Stimulated activated CD8-positive, alpha-beta memory T cell treated with anti-CD3 and anti-CD28 coated beads, Interleukin-2, amount 100 ng/mL, for 1 hour (primary cell): ENCODE measurements at places on chromosomes 5 and 9.

DNA sequence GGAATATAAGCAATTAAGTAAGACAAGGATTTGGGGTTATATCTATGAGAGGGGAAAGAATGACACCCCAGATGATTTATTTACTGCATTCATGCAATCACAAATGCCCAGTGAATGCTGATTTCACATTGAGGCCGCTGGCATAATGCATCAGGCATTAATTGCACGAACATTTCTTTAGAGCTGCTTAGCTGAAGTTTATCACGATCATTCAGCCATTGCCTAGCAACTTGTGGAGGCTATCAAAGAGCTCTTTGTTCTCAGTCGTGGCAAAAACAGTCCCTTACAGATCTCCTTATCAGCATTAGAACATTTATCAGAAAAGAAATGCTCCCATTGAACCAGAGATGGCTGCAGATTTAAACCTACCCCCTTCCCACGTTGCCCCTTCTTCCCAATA is 88.7 kb upstream of the PRRC1 start:
- DNase-seq = no peak

GRCh38 chr9:121672986-121673385 is 21.6 kb downstream of the DAB2IP start:
- no peak for DNase-seq

DNA sequence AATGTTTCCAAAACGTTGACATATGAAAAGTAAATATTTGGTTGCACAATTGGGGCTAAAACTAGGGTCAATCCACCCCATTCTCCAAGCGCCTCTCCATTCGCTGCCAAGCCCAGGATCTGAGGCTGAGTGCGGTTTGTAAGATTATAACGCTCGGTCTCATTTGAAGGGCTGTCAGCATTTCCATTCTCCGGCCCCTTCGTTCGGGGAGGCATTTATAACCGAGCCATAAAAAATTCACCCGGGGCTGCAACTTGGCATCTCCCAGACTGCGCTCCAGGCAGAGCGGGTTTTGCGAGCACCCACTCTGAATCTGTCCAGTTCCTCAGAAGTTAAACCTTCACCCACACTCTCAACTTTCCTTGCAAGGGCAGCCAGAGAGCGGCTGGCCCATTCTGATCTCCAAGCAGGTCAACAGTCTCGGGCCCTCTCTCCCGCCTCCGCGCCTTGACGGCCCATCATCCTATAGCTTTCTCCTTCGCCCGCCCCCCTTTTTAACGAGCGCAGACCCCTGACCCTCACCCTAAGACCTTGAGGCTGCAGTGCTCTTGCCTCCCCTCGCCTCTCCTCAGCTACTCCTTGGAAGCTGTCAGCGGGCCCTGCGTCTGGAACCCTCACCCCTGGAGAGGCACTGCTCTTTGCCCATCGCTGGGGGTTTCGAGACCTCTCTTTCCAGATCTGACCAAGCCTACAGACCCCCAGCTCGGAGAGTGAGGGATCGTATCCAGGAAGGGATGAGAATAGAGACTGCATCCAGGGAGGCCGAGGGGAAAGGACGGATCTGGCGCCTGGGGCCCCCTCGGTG is 1.1 kb downstream of the SLIT3 start:
- DNase-seq = no peak

- DNase-seq = no peak
Measured at GRCh38 chr9:8229226-8229625, 429.6 kb upstream of the DMAC1 start.

DNA sequence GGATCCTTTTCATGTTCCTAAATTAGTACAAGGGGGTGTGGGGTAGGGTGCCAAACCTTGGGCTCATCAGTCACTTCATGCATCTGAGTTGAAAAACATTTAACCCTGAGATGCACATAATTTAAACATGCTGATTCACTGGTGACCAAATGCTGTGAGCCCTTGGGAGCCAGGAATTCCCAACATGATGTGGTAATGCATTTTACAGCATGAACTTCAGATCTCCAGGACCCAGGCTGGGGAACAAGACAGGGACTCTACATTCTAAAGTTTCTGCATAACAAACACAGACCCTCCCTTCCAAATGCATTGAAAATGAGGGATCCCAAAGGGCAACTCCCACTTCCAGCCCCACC is 322.2 kb downstream of the NDUFS4 start:
- DNase-seq = no peak

DNA sequence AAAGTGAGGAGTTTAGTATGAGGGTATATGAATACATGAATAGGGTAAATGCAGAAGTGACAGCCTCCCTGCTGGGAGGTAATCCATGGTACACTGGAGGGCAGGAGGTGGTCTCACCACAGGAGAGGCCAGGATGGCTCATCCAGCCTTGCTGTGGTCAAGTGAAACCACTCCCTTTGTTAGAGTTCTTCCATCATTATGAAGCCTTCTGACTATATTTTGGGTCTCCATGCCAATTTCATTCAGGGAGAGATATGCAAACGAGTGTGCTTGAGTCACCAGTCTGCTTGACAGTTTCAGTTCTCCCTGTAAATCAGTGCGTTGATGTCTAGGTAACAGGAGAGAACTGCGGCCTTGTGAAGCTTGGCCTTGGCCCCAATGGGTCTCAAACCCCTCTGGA is 16.4 kb downstream of the PPP3R2 start:
- no peak for DNase-seq

- DNase-seq = no peak
Measured at GRCh38 chr5:515273-515836, 8.9 kb downstream of the SLC9A3 start.

- no peak for DNase-seq
Measured at GRCh38 chr5:107466233-107466769, 204.4 kb downstream of the EFNA5 start.

- DNase-seq = no peak
Measured at GRCh38 chr5:37533851-37534250, 154.7 kb downstream of the WDR70 start.

DNA sequence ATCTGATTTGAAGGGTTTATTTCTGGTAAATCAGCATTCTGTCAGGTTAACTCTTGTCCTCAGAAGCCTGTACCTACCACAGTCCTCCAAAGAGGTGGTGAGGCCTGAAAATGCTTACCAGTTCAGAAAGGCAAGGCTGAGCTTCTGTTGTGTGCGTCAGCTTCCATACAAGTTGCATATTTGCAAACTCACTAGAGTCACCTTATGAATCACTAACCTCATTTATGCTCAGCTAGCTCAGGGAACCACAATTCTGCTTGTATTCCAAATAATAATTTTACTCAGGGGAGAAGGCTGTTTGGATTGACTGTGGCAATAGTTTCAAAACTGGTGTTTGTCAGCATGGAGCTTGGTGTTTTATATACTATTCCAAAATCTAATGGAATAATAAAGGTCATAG is 355.1 kb upstream of the RFX3 start:
- no peak for DNase-seq

DNA sequence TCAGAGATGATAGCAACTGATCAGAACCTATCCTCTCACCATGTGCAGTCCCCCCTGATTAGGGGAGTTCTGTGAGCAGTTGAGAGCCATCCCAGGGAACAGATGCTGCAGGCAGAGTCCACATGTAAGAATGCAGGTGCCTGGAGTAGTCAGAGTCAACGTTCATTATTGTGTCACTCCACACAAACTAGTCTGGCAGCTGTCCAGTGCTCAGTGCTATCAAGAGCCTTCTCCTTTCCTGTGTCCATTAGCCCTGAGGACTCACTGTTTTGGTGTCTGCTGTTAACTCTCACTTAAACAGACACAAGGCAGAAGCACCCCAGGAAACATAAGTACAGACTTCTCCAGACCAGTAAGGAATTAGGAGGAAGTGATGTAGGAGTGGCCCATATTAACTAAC is 2.5 kb downstream of the SH3TC2 start:
- no peak for DNase-seq

DNA sequence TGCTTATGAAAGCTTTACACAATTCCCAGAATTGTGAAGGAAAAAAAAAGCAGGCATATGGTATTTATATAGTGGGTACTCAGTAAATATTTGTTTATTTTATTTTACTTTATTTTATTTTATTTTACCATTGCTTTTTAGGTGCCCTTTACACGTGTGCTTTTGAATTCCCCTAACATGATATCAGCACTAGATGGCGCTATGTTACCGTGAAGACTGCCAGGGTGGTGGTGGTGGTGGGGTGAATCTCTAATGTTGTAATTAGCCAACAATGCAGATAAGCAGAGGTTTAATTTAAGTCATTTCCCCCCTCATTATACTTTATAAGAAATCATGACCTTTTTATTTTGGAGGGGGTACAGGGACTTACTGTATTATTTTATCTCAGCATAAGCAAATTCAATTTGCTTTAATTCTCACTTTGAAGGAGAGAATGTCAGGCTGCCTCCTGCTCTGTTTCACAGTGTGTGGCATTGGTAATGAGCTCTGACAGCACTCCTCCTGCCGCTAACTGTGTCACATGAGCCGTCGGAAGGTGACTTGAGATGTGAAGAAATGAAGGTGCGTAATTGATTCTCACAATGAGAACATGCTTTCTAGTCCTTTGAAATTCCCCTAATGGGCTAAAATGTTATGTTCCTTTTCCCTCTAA is 165.6 kb downstream of the YTHDC2 start:
- no peak for DNase-seq

- DNase-seq = no peak
Measured at GRCh38 chr9:124444166-124444565, 6.1 kb upstream of the ADGRD2 start.

GRCh38 chr5:33934176-33934575 is 2.0 kb upstream of the RXFP3 start:
- DNase-seq = no peak

DNA sequence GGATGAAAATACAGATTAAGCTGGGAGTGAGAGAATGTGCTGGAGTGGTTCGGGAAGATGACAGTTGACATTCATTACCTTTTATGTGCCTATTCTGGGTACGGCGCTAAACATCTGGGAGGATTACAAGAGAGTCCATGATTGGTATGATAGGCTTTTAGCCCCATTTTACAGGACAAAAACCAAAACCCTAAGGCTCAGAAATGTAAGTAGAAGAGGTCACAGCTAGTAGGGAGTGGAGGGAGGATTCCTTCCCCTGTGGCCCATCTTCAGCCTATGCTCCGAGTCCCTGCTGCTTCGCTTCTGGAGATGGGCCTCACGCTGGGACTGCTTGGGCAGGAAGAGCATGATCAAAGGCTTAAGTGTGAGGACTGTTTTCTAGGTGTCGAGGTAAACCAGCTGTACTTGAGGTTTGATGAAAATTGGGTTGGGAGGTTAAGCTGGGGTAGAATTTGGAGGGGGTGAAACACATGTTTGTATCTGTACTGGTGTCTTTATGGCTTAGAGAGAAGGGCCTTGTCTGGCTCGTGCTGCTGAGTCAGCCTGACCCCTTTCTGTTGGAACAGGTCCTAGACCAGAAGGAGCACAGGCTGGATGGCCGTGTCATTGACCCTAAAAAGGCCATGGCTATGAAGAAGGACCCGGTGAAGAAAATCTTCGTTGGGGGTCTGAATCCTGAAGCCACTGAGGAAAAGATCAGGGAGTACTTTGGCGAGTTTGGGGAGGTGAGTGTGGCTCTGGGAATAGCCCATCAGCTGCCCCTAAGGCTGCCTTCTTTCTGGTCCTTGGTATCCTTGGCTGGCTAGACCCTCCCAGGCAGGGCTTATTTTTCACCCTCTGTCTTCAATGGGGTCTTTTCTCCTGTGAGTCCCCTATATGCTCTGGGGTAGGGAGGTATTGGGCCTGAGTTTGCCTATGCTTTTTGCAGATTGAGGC is 2.1 kb downstream of the HNRNPAB start:
- DNase-seq = no peak

GRCh38 chr5:140270008-140270407 is 32.9 kb downstream of the PFDN1 start:
- DNase-seq = no peak

DNA sequence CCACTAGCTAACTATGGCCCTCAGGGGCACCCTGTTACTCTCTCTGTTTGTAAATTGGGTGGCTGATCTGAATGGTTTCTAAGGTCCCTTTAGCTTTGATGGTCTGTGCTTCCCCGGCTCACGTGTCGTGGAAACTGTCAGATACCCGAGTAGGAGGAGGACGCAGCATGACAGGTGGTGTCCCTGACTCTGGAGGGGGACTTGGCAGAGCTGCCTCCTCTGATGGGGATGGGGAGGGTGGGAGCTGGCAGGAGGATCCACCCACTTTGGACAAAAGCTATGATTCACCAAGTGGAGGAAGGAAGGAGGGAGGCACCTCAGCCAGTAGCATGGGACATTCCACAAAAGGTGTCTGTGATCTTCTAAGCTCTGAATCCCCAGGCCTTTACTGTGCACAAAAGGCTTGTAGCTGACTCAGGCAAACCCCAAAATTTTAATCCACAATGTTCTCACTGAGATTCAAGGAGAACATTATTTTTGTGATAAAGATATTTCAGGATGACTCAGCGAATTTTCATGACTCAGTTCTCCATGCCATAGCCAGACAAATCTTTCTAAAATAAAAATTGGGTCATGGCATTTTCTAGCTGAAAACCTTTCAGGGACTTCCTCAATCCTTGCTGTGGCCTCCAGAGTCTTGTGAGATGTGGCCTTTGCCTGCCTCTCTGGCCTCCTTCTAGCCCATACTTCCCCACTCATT is 131.0 kb upstream of the BRINP1 start:
- no peak for DNase-seq

DNA sequence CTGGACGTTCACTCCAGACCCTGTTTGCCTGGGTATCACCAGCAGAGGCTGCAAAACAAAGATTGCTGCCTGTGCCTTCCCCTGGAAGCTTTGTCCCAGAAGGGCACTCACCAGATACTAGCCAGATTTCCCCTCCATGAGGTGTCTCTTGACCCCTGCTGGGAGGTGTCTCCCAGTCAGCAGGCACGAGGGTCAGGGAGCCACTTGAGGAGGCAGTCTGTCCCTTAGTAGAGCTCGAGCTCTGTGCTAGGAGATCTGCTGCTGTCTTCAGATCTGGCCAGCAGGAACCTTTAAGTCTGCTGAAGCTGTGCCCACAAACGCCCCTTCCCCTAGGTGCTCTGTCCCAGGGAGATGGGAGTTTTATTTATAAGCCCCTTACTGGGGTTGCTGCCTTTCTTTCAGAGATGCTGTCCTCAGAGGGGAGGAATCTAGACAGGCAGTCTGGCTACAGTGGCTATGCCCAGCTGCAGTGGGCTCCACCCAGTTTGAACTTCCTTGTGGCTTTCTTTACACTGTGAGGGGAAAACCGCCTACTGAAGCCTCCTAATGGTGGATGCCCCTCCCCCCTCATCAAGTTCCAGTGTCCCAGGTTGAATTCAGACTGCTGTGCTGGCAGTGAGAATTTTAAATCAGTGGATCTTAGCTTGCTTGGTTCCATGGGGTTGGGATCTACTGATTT is 253.9 kb downstream of the SPATA31D1 start:
- no peak for DNase-seq

- no peak for DNase-seq
Measured at GRCh38 chr5:126636956-126637355, 36.2 kb downstream of the PHAX start.

GRCh38 chr5:89756955-89757354 is 652.6 kb downstream of the CETN3 start:
- DNase-seq = no peak

- DNase-seq = no peak
Measured at GRCh38 chr5:54073735-54074134, 236.6 kb downstream of the ARL15 start.

- DNase-seq = no peak
Measured at GRCh38 chr5:111454198-111454622, 58.1 kb downstream of the STARD4 start.
